ENCODE measurements at places on chromosomes 1 and 21.

GRCh38 chr1:100382657-100383056 lies 30.4 kb downstream of the CDC14A start:
- no peak for DNase-seq

DNA sequence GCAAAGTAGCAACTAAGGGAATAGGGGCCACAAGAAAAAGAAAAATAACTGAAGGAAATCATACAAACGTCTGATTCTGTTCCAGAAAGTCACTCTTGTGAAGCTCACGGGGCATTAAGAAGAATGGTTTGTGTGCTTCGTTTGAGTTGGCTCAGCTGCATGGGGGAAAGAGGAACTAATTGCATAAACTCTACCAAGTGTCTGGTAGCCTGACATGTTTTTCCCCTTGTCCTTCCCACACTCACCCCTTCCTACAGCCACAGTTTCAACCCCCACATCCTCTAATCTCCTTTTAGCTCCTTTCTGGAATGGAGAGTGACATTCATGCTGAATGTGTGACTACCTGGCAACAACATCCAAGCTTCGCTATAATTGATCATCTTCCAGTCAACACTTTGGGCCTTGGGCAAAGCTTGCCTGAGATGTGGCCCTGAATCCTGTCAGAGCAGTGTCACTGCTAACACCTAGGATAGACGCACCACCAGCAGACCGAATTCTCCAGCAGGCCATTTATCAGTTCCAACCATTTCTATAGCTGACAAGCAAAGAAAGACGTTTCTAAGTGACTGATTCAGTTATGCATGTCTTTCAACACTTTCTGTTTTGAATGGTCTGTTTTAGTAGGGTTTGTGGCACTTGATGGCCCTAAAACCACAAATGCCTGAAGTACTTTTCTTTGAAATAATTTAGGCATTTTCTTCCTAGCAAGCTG lies 439.6 kb downstream of the TTLL7 start:
- no peak for DNase-seq

- DNase-seq: no peak
Observed at GRCh38 chr1:38332649-38333310, 286.2 kb upstream of the POU3F1 start.

DNA sequence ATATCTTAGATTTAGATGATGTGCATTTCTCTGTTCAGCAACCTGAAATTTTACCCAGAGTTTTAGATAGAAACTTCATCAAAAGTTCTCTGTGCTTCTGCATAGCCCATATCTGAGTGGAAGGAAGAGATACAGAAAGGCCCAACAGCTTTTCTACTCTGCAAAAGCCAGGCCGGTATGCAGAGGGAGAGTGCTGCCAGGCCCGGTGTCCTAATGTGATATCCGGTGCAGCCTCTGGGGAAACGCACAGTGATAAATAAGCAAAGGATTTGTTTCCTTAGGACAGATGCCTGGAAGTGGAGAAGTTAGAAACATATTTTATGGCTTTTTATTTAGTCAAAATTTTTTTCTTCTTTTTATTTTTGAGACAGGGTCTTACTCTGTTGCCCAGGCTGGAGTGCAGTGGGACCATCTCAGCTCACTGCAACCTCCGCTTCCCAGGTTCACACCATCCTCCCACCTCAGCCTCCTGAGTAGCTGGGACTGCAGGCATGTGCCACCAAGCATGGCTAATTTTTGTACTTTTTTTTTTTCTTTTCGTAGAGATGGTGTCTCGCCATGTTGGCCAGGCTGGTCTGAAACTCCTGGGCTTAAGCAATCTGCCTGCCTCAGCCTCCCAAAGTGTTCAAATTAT lies 145.8 kb downstream of the PATJ start:
- DNase-seq: no peak

DNA sequence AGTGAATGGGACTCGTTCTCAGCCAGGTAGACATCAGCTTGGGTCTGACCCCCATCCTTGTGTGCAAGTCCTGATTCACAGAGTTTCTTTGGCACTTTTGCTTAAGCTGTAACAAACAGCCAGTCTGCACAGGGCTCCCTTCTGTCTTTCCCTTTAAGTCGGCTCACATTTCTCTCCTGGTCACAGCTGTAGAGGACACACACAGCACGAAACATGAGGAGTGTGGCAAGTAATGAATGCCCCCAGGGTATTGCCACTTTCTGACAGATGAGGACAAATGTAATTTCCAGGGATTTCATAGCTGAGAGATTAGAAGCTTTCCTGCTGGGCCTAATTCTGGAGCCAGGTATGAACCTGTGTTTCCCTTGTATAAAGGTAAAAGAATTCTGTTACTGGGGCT lies 423.5 kb downstream of the KIF26B start:
- DNase-seq: no peak

GRCh38 chr21:40768056-40768455 lies 78.9 kb downstream of the DSCAM start:
- no peak for DNase-seq

DNA sequence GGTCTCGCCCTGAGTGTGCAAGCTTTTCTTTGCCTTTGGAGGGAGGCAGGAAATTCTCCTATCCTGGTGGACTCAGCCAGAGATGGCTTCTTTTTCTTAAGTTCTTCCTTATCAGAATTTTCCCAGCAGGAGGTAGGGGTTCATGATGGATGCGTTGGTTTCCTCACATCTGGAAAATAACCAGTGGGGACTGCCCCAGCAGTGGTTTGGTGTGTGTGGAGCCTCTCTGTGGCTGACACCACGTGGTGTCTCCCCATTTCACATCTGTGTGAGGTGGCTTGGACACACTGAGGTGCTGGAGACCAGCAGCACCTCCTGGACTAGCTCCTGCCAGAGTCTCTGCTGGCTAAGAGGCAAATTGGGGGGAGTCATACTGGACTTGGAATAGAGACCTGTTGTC lies 32.6 kb downstream of the B3GALT5 start:
- no peak for DNase-seq

GRCh38 chr1:242754926-242755325 lies 230.4 kb upstream of the PLD5 start:
- no peak for DNase-seq

- DNase-seq: no peak
Observed at GRCh38 chr21:36722370-36723368, 23.8 kb downstream of the SIM2 start.

GRCh38 chr1:153553830-153554541 lies 4.9 kb upstream of the S100A3 start:
- DNase-seq: no peak

DNA sequence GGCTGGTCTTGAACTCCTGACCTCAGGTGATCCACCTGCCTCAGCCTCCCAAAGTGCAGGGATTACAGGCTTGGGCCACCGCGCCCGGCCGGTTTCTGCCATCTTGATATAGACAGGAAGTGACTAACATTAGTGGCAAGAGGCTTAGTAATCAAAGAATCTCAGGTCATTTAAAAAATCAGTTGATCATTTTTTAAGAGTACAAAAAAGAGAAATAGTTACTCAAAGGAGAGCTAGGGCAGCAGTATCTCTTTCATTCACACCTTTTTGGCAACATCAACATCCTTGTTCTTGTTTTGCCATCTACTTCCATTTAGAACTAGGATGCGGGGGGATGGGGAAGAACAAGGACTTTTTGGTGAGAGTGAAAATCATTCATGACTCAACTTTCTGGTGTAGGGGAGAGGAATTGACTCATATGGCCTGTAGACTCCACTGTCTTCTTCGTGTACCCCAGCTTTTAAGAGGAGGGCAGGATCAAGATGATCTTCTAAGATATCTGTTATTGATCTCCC lies 8.8 kb downstream of the FCRLB start:
- no peak for DNase-seq

- DNase-seq: no peak
Observed at GRCh38 chr1:220367833-220368232, 95.6 kb upstream of the RAB3GAP2 start.

DNA sequence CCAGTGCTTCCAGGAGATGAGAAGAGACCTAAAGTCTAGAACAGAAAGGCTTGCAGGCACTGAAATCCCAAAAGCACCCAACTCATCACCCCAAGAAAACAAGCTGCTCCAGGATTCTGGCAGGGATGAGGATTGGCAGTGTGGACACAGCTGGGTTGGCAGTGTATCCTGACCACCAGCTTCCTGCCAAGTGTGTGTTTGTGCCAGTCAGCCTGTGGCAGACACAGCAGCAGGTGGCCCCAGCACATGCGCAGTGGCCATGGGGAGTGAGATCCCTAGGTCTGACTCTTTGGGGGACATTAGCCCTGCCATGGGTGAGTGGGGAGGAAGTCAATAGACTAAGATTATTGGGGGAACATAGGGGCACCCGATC lies 8.7 kb upstream of the SNAPIN start:
- no peak for DNase-seq

GRCh38 chr1:164695956-164696665 lies 137.1 kb downstream of the PBX1 start:
- DNase-seq: no peak

DNA sequence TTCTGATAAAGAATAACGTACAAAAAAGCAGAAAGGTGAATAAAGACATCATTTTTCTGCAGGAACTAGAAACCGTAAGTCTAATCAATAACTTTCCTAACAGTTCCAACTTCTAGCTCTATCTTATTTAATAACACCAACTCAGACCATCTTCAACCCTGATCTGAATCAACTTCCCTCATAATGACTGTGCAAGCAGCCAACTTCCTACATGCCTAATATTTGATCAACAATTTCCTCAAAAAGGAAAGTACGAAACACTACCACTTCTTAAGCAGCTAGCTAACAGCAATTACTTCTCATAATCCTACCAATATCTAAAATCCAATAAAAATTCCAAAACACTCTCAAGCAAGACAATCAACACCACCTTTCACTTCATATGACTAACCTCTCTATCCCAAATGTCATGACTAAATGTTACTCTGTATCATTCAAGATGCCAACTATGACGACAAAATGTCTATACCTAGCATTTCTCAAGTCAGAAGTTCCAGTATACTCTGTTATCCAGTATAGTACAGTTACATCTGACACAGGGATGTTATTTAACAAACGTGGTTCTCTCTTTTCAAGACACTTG lies 1.7 kb downstream of the COP1 start:
- DNase-seq: no peak

DNA sequence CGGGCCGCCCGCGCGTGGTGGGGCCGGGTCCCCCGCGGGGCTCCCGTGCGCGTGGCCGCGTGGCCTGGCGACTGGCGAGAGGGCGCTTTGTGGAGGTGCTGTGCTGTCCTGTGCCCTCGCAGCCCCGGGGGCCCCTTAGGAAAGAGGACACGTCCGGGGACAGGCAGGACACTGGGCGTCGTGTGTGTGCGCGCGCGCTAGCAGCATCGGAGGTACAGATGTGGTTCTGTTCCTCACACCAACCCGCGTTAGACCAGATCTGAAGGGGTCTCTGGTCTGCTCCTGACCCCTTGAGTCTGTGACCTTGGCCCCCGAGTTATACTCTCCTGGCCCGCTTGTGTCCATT lies 489 bp downstream of the ACTN2 start:
- DNase-seq: no peak

- no peak for DNase-seq
Observed at GRCh38 chr1:54312796-54313316, 93.3 kb downstream of the SSBP3 start.

DNA sequence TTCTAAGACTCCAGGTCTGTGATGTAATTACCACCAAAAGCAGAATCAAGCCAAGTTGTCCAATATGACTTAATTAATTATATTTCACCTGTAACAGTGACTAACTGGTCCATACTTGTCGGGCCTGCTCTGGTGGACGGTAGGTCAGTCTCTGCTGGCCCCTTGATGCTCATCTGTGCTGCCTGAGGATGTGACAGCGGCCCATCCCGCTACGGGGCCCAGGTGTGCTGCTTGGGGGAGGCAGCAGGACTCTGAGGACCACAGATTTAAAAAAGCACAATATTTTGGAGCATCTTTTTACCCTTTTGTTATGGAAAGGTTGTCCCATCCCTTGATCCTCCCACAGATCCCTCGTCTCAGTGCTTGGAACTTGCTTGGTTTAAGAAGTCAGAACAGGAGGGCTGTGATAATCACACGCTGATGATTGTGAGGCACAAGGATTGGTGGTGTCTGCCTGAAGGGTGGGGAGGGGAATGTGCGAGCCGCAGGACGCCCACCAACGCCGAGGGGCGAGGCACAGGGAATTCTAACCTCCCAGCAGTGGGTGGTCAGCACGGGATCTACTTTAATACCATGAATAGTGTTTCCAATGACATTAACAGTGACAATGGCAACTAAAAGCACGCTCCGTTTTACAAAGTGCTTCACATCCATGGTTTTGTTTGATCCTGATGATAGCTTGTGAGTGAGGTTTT lies 27.8 kb upstream of the UMODL1 start:
- DNase-seq: no peak

DNA sequence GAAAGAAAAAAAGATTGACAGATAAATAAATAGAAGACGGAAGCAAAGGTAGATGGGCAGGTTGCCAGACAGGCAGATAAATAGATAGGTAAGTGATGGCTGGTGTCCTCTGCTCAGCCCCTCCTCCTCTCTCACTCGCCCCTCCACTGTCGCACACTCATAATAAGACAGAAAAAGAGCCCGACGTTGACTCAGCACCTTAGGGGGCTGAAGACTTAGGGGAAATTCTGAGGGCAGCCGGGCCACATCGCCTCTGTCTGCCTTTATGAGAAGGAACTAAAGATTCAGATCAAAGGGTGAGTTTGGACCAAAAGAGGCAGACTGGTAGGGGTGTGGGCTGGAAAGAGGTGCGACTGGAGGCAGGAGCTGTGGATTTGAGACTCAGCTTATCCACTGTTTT lies 158.1 kb upstream of the IGSF21 start:
- DNase-seq: no peak

GRCh38 chr1:56686169-56686568 lies 41.1 kb downstream of the PRKAA2 start:
- DNase-seq: no peak

- no peak for DNase-seq
Observed at GRCh38 chr1:64092851-64093371, 110.5 kb upstream of the UBE2U start.

DNA sequence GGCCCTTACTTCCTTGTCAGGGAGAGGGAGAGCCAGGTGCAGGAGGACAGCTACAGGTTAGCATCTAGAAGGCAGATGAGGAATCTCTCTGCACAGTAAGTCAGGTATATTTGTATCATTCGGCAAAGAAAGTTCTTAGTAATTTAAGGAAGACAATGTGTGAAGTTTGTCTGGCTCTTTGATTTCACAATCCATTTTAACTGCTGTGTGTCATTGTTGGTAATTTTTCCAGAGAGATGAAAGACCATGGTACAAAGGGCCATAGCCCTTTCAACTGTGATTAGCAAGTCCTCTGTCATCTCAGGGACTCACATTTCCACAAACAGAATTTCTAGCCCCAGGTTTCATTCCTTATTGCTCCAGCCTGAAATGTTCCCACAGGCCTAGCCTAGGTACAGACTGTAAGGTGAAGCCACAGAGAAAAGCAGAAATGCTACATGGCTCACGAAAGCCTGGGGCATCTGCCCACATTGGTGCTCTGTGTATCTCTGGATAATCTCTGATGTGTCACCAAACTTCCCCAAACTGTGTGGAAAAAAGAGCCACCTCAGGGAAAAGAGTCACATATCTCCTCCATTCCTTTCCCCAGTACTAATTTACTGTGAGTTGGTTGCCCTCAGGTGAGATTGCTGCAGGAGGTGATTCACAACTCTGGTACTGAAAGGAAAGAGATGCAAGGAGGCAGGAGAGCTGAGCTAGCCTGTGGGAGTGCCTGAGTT lies 70.6 kb downstream of the SYT6 start:
- DNase-seq: no peak

- DNase-seq: no peak
Observed at GRCh38 chr1:181784039-181784683, 277.4 kb downstream of the ZNF648 start.
